Neural crest cell (in vitro differentiated cells): ENCODE measurements at places on chromosomes 11 and 22.

- no peak for DNase-seq
These were observed 24.3 kb upstream of the KCNQ1OT1 start for GRCh38 chr11:2724104-2724503.

- no peak for DNase-seq
These were observed 70.3 kb upstream of the WNT7B start for GRCh38 chr22:46047226-46047625.

DNA sequence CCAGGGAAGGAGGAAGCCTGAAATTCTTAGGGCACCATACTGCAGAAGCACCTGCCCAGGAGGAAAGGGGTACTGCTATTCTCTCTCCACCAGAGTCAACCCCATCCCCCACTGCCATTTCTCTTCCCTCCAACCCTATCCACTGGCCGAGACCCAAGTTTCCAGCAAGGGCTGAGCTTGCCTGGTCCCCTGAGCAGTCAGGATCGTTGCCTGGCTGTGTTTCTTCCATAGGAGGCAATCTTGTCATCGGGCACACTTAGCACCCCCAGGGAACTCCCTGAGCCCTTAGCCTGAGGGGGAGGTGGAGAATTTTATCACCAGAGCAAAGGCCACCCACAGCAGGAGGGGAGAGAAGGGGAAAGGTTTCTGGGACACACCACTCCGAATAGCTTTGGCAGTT, 115.8 kb upstream of the NECTIN1 start:
- DNase-seq, result no peak

GRCh38 chr11:116960930-116961329, 123.5 kb upstream of the APOA1 start:
- no peak for DNase-seq

DNA sequence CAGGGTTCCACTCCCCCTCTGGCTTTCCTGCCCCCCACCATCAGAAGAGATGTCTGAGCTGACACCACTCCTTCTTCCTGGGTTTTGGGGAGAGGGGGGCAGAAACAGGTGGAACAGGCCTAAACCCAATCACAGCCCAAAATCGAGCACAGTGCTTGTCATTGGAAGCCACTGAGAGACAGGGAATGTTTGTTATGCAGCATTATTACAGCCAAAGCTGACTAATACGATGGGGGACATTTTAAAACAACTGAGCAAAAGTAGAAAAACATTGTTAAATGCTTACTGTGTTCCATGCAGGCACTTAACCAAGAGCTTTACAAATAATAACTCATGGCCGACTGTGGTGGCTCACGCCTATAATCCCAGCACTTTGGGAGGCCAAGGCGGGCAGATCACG, 32.5 kb upstream of the RTL6 start:
- no peak for DNase-seq

- DNase-seq, result no peak
These were observed 42.5 kb downstream of the ATG16L2 start for GRCh38 chr11:72856551-72857345.

DNA sequence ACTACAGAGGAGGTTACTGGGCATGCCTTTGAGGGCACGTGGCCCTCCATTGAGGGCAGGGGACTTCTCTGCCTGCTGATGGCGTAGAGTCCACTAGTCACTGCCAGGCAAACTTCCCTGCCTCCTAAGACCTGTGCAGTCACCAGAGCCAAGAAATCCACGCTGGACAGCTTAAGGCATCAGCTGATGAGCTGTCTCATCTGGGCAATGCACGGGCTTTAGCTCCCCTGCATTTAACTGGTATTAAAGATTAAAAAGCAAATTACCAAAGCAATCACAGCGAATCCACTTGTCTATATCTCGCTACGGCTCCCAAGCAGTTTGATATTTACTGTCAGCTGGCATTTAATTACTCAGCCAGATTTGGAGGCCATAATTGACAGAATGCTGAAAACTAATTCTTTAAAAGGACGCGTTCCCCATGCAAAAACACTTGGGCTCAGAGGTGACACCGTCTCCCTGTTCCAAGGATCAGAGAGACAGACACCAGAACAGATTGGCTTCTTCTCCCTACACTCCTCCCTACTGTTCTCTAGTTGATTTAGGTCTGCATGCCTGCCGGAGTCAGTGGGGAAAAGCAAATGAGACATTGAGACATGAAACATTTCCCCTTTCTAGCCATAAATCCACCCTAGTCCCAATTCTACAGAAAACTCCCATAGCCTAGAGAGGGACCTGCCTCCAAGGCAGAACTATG, 68.5 kb downstream of the SPATA19 start:
- DNase-seq, result no peak
